IMR-90 (cell line): ENCODE measurements at places on chromosomes 16 and 17. TPM values are rescaled to one million over a fixed set of nuclear protein-coding genes. Genes with fewer than 3 reads are reported as not detected.

ZCCHC14 gene
- total RNA-seq, result 2.5 and 2.8 TPM in 2 replicates

GRCh38 chr16:55811811-55812210, 21.1 kb downstream of the CES1 start:
- no peak for DNase-seq

CDH1 gene
- total RNA-seq, result under 0.01 TPM in 1 of 2 replicates, not detected in the other

IL34 gene
- 1.1 and 1.3 TPM in 2 replicates for total RNA-seq

PHF23 gene
- 44.8 and 45.5 TPM in 2 replicates for total RNA-seq

NLRC3 gene
- total RNA-seq, result not detected in 2 replicates
